ENCODE measurements at places on chromosomes 2 and 18.

- DNase-seq, result no peak
Observed at GRCh38 chr18:48300463-48300961, 108.7 kb downstream of the ZBTB7C start.

DNA sequence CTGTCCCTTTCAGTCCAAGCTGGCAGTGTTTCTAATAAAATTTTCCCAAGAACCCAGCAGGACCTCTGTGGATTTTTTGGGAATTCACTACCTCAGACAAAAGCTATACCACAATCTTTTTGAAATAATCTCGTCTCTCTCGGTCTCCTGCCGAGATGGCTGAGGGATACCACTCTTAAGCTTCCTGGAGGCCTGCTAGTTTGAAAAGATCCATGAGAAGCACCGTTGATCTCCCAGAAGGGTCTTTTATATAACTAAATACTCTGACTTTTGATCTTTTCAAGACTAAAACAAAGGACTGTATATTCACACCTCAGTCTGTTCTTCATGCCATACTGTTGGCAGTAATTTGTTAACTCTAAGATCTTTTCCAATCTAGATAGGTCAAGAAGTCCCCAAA is 141.7 kb downstream of the UPP2 start:
- no peak for DNase-seq

GRCh38 chr2:69762513-69763494 is 20.9 kb downstream of the ANXA4 start:
- no peak for DNase-seq

DNA sequence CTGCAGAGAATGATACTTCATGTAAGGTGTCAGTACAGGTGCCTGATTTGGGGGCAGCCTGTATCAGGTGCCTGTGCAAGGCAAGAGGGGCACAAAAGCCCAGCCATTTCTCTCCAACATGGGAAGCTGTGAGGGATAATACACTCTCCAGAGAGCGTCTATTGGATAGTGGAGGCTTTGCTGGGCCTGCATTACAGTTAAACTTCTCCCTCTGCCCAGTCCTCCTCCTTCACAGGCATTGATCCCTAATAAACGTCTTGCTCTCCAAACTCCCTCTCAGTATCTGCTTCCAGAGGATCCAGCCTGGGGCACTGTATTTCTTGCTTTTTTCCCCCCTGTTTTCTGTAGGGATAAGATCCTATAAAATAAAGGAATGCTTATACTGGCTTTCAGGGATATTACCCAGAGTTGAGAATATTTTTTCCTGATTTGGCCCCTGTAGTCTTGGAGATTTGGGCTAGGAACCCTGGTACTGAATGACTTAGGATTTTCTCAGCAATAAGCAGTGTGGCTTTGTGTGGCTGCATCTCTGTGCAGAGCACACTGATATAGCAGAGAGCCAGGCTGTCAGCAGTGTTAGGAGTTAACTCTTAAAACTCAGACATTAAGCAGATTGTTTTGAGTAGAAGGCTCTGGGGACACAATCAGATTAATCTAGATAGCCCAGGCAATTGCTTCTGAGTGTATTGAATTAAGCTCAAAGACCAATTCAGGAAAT is 330.6 kb downstream of the CYRIA start:
- DNase-seq, result no peak

DNA sequence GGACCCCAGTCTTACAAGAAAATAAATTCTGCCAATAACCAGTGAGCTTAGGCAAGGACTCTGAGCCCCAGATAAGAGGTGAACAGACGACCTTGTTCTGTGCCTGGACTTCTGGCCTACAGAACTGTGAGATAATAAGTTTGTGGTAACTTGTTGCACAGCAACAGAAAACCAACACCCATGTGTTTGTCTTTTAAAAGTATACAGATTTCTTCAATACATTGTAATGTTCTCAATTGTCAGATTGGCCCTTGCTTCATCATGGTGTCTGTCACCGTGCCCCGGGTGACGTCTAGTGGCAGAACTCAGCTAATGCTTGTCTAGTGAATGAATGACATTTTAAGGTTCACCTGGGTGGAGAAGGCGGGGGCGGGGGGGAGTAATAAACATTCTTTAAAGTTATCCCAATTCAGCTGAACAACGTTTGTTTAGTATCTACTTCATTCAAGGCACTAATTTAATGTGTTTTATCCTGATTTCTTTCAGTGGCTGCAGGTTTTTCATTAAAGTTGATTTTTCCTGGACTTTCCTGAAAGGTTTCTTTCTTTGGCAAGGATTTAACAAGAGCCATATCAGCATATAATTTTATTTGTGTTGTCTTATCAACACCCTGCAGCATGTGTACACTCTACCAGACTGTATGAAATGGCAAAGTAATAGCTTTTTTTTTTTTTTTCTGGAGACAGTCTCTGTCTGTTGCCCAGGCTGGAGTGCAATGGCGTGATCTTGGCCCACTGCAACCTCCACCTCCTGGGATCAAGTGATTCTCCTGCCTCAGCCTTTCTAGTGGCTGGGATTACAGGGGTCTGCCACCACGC is 123.8 kb upstream of the DLX2 start:
- no peak for DNase-seq

DNA sequence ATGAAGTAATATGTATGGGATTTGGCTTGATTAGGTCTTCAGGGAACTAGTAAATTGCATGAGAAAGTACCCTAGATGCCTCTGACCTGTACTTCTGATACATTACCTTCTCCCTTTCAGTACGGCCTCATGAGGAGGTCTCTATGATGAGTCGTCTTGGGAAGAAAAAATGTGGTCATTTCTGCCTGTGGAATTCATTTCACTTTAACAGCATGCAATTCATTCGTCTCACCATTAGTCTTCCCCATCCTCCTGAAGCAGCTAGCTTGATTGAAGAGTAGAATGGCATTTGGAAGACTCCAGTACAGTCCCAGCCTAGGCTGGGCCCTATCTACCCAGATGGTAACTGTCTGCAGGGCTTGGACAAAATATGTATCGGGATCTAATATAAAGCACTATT is 52.2 kb downstream of the TMX3 start:
- DNase-seq, result no peak

DNA sequence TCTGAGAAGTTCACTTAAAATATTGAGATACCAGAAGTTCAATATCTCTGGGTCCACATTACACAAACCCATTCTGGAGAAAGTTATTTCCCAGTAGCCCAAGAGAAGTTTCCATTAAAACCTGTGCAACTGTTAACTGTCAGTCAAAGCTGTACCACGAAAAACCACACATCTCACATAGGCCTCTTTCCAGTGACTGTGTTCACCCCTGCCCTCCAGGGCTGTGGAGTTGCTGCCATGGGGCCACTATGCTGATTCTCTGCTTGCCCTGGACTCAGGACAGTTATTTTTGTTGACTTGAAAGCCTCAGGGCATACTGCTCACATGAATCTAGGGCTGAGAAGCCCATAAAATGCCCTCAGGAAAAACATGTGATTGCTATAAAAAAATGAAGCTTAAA is 153.8 kb downstream of the PIEZO2 start:
- no peak for DNase-seq

DNA sequence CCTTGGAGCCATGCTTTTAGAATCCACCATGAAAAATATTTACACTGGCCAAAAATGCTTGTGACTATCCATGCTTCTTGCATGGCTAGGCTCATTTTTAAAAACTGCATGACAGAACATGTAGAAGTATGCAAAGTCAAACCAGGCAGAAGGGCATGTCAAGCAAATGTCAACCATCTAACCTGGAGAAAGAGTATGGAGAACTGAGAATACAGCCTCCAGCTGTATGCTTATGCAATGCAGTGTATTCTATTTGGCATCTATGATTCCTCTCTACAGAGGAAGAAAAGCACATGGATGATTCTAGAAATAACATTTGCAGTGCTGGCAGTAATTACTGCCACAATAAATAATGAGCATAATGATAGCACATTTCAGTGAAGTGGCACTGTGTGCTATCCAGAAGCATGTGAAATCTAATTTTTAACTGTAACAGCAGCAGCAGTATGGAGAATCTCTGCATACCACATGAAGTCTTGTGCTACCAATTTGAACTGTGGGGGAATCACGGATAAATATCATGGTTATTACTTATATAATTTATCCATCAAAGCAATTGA is 87.3 kb upstream of the CCDC141 start:
- DNase-seq, result no peak
